ENCODE measurements at places on chromosomes 5 and 9. TPM values are rescaled to one million over a fixed set of nuclear protein-coding genes. Genes with fewer than 3 reads are reported as not detected.

ENC1 gene
- 42.7 TPM for total RNA-seq

GMCL2 gene
- total RNA-seq = not detected

GDA gene
- total RNA-seq = not detected

SAXO1 gene
- not detected for total RNA-seq

CDX1 gene
- not detected for total RNA-seq

LRRTM2 gene
- total RNA-seq = under 0.01 TPM

SLC35D2 gene
- total RNA-seq = 17.2 TPM

HTR4 gene
- not detected for total RNA-seq

SLC25A2 gene
- 0.15 TPM for total RNA-seq

GLDC gene
- total RNA-seq = 6.4 TPM

TAF11L5 gene
- not detected for total RNA-seq

FOXD1 gene
- total RNA-seq = 0.30 TPM

SEMA4D gene
- total RNA-seq = 24.0 TPM

FSTL4 gene
- not detected for total RNA-seq

DIRAS2 gene
- total RNA-seq = not detected
